Adrenal gland (tissue), 19 donors: ENCODE measurements at places on chromosomes 12 and 14. TPM values are rescaled to one million over a fixed set of nuclear protein-coding genes. Genes with fewer than 3 reads are reported as not detected.

DNA sequence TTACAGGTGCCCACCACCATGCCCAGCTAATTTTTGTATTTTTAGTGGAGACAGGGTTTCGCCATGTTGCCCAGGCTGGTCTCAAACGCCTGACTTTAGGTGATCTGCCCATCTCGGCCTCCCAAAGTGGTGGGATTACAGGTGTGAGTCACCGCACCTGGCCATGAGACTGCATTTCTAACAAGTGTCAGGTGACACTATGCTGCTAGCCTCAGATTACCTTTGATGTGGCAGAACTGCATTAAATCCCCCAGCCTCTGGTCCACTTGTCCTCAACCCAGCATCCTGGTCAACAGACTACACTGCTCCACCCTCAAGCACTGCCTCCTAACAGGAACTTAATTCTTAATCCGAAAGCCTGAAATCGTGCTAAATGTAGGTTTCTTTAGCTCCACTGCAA, 13.1 kb downstream of the LGMN start:
- no peak for DNase-seq

DNA sequence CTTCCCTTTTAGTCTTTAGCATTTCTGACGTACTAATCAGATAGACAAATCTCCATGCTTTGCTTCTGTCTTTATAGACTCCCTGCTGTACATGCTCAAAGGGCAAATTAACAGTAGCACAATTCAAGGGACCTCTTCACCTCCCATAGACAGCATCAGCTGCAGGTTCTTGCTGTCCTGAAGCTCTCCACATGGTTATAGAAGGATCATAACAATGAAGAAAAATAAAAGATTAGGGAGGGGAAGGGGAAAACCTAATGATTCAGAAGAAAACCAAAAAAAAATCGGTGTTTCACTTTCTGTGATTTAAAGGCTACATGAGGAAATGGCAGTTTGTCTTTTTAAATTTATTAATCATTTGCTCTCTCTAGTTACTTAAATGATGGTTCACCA, 155.5 kb downstream of the PTCSC3 start:
- no peak for DNase-seq

DNA sequence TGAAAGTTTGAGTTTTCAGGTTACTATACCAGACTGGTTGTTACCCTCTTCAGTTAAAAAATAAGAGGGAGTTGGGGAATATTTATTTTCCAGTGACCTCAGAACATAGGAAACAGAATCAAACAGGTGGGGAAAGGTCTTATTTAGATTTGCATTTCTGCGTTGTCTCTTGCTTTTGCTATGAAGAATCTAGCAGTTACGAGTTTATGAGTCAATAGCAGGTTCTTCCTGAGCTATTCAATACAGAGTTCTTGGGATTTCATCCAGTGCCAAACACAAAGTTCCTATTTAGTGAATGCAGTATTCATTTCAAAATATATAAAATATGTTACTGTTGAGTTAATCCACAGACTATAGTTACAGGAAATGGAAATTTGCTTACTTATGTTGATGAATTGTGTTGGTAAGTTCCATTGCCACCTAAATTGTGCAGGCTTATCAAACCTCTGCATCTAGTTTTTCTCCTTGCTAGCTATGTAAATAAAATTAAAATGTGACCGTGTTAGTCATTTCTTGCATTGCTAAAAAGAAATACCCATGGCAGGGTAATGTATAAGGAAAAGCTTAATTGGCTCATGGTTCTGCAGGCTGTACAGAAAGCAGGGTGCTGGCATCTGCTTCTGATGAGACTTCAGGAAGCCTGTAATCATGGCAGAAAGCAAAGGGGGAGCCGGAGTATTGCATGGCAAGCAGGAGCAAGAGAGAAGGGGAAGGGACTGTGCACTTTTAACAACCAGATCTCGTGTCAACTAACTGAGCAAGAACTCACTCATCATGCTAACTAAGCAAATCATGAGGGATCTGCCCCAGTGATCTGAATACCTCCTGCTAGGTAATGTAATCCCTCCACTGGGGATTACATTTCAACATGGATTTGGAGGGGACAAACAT, 110.2 kb downstream of the KTN1 start:
- DNase-seq = no peak

VRK1 gene
- polyA plus RNA-seq = 6.8 TPM

VDR gene
- polyA plus RNA-seq = 64.7 TPM
